Hematopoietic multipotent progenitor cell (in vitro differentiated cells): ENCODE measurements at places on chromosomes 1 and 21. TPM values are rescaled to one million over a fixed set of nuclear protein-coding genes. Genes with fewer than 3 reads are reported as not detected.

- no peak for DNase-seq
Measured at GRCh38 chr1:66207484-66207883, 326.5 kb upstream of the SGIP1 start.

CHD5 gene
- 0.54 TPM for total RNA-seq

- DNase-seq = no peak
Measured at GRCh38 chr1:170731566-170732251, 67.8 kb downstream of the PRRX1 start.

DNA sequence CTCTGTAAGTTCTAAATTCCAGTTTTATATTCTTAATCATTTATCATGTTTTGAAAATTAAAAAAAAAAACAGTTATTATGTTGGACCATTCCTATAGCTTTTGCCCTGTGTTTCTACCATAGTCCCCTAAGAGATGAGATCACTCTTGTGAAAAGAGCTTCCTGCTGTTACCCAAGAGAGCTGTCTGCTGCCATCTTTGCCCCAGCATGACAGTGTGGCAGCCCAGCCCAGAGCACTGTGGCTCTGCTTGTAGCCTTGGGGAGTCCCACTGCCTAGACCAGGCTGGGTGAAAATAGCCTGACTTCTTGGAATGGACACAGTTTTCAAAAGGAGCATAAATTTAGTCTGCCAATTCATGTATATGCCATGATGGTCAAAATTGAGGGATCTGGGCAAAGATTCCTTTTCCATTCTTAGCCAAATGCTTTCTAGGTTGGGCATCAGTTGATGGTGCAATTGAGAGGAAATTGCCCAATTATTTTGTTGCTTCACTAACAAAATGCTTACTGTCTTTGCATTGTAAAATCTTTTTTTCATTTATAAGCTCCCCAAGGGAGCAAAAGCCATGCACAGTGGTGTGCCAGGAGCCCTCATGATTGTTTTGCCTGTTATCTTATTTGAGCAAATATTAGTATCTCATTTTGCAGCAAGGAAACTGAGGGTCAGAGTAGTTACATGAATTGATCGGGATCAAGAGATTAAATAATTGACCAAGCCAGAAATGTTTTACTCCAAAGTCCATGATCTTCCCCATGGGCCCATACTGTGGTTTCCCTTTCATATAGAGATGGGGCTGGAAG lies 72.8 kb downstream of the ETS2 start:
- DNase-seq = no peak

DNA sequence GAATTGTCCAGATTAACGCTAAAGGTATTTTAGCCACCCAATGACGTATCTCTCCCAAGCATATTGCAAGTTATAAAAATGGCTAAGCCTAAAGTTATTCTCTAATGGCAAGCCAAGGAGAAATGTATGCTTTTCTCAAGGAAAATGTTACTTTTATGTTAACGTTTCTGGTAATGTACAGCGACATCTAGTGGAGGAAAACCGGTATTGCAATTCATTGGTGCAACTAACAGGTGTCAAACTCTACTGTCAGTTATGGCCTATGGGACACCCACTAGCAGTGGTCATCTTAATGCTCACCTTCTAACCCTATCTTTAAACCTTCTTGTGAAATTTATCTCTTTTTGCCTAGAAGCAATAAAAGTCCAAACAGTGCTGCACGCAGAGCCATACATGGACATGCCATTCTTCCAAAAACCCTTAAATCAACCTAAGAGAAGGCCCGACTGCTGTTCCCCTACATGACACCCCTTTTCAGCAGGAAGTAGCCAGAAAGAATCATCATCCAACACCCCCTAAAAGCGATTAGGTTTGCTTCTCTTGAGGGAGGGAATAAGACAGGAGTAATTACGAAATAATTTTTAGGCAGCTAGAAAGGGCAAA lies 68.7 kb upstream of the LRIF1 start:
- peak; percentile 9 for DNase-seq

DNA sequence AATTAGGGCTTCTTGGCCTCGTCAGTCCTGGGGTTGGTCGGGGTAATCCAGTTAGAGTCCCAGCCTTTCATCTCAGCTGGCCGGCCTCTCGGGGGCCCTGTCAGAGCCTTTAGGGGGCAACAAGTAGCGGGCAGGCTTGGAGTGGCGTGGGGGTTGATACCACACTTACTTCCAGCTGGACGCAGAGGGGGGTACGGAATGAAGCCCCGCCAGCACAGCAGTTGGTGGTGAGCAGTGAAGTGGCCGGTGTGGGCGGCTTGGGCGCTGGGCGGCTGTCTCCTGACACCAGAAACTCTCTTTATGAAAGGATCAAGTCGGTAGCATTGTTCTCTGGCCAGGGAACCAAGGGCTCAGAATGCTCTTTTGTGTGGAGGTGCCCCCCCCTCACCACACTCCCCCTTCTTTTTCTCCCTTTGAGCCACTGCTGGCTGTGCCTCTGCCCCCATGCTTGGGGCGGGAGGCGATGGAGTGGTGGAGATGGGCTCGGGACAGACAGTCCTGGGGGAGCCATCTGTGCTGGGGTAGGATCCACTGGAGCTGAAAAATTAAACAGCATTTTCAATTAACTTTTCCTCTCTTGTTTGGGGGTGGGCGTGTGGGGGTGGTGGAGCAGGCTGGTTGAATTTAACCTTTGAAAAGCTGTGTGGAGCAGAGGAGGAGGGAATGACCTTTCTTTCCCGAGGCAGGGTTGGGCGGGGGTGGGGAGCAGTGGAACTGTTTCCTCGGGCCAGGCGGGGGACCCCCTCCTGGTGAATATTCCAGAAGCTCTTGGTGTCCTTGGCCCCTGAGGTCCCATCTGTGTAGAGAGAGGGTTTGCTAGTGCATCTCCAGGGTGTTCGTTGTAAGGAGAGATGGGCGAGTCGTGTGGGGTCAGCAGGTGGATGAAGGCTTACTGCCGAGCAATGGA lies 102.7 kb downstream of the RNF220 start:
- DNase-seq = no peak
